ENCODE measurements at places on chromosomes 1 and 21.

DNA sequence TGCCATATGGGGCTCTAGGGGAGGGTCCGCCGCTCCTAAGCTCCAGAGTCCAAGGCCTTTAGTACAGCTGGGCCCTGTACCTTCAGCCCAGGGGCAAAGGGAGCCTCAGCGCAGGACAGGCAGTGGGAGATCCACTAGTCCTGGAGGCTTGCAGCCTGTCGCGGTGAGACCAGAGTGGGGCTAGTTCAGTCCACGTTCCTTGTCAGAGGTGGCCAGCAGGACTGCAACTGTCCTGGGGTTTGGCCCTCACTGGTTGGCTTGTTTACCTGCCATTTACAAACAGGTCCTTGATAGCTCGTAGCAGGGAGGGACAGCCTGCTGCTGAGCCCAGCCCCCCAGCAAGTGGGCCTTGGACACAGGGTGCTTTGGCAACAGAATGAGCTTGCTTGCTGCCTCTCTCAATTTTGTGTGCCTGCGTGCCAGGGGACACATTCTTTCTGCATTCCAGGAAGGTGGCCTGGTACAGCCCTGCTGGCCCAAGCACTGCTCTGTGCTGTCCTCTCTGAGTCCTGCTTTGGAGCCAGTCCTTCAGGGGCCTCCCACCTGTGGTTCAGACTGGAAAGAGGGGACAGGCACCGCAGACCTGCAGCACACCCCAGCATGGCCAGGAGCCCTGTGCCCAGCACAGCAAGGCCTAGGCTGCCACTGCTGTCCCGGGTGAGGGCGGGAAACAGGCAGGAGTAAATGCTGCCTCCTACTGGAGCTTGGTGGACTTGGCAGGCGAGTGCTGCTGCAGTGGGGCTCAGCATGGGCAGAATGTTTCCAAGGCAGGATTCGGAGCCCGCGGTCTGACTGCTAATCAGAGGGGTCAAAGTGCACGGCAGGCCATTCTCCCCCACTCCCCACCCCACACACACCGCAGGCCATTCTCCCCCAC, 15.2 kb downstream of the H6PD start:
- DNase-seq: no peak

- no peak for DNase-seq
These were observed 14.6 kb downstream of the STMN1 start for GRCh38 chr1:25891606-25892005.

DNA sequence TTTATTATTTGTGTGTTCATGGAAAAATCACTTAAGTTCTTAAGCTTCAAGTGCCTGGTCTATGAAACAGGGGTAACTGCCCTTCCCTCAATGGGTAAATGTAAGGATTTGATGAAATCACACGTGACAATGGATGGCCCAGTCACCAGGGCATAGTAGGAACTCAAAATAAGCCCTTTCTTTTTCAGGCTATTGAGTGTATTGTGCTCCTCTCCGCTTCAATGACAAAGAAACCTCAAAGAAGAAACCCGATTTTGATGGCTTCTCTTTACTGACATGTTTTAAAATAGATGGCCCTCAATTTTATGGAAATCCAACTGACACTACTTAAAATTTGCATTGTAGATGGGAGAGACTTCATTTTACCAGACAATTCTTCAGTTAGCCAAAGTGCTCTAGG, 543.5 kb downstream of the OMA1 start:
- DNase-seq: no peak

DNA sequence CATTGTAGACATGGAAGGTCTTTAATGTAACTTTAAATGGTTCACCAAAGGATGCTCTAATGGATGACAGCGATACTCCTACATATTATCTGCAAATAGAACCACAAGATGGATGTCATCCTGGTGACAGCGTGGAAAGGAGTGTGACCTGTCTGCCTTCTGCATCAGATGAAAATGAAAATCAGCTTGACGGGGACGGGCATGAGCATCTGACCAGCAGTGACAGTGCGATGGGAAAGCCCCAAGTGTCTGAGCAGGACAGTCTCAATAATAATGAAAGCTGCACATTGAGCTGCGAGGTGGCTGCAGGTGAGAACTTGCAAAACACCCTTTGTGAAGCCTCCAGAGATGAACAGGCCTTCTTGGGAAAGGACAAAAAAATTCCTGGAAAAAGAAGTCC, 25.2 kb downstream of the CNST start:
- DNase-seq: no peak

DNA sequence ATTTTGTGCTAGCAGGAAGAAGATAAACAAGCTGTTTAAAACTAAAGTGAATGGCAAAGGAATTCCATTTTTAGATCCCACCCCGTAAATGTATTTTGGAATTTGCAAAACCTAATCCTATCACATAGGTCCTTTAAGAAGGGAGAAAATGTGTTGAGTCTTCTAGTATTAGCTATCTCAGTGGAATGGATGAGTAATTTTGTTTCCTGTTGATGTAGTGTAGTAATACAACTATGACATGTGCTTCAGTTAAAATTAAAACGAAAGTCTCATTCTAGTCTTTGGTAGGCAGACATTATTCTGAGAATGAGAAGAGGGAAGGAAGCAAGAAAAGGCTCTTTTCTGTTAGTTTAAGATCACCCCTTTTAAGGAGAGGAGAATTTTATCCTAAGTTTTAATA, 265.9 kb upstream of the C1orf105 start:
- no peak for DNase-seq

DNA sequence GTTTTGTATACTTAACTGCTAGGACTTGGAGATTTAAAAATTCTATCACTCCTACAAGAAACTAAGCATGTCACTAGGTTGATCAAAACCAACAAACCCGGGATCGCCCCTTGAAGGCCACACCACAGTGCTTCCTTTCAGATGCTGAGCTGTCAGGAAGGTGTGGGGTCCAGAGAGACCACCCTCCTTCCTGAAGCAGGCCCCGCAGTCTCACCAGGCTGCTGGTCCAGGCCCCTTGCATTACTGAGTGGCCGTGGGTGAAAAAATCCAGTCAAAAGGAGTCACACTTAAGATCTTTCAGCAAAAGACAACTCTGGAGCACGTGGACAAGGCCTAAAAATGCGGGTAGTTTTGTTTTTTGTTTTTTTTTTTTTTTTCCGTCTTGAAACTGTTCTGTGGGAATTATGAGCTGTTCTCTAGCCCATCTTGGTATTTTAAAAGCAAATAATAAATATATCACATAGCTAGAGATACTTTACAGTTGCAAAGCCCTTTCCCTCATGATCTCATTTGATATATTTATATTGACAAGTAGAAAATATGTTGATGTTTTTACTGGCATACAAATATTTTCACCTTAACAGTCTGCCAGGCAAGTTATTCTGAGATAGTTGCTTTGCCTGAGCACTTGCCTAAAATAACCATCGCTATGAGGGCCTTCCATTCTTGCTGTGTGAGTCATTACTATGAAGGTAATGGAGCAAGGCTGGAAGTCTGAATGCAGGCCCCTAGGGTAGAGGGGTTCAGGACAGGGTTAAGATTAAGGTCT, 73.1 kb upstream of the EDEM3 start:
- no peak for DNase-seq

DNA sequence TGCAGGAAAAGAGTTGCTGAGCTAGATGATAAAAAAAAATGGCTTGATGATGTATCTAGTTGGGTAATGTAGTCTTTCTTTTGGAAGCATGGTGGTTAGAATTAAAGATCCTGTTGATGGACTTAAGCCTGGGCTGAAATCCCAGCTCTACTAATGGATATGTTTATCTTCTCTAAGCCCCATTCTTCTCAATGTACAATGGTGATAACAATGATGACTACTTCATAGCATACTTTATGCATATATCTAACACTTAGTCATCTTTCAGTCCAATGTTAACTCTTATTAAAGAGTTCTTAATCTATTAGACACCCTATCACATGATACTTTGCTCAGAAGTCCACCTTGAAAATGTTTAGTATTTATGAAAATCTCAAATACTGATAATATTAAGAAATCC, 189.5 kb downstream of the PLA2G4A start:
- no peak for DNase-seq

DNA sequence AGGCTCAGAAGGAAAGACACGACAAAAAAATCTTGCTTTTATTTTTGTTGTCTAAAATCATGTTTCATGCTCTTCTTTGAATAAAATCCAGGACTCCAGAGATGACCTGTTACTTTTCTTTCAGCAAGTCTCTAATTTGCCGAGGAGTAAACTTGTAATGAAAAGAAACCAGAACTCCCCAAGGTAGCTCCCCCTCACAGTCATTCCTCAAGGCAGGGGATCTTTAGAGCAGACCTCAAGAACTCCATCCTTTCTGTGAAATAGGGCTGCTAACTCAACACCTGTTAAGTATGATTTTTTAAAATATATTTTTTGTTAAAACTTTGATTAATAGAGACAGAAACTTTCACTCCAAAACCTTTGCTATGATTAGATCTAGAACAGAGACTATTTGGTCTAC, 82.7 kb upstream of the ABCD3 start:
- DNase-seq: no peak

DNA sequence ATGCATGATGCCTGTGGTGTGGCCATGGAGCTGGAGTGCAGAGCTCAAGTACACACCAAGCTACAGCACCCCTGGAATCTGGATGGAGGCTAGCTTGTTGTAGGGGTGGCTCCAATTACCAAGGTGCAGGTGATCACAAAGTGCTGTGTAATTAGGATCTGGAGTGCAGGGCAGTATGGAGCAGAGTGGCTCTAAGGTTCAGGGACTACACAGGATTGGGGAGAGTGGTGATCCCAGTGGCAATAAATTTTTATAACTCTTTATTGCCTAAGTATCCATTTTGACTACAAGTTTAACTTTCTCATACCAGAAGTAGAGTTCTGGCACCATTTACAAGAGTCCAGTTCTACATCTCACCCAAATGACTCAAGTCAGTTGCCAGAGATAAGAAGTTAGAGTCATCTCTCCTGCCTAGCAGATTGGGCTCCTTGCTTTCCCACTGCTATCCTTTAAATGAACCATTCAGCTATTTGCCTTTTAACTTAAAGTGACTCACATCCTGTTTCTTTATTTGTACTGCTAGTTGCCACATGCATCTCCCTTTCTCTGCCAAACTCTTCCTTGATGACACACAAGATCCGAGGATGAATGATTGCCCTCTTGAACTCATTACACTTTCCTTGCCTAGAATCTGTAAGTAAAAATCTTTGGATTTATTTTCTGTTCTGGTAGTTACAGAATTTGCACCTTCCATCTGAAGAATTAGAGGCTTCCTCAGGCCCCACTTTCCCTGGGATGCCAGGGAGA, 427.2 kb downstream of the KCNT2 start:
- DNase-seq: no peak

- DNase-seq: no peak
These were observed 71.1 kb downstream of the NIBAN1 start for GRCh38 chr1:184903111-184903692.

DNA sequence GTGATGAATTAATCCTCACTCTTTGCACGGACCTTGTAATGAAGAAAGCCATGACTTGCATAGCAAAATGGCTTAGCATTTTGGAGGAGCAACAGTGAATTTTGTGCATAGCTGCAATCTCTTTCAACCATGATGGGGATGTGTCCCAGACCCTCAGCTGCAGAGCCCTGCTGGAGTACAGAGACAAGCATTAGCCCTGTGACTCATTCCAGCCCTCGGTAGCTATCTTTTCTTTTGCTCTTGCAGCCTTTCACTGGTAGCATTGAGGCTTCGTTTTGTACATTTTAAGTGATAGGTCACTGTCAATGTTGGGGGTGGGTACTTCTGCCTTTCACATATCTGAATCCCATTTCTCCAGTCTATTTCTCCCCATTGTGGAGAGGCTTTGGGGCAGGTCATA, 58.4 kb downstream of the SLC35F3 start:
- DNase-seq: no peak

- no peak for DNase-seq
These were observed 6.7 kb downstream of the KHDRBS1 start for GRCh38 chr1:32020339-32020738.

- DNase-seq: no peak
These were observed 106.9 kb downstream of the ZNF281 start for GRCh38 chr1:200302921-200303290.

GRCh38 chr1:62417351-62417999, 19.4 kb upstream of the USP1 start:
- no peak for DNase-seq

- no peak for DNase-seq
These were observed 168.8 kb upstream of the PLXNA2 start for GRCh38 chr1:208413006-208413405.

- DNase-seq: no peak
These were observed 1.3 kb upstream of the LDLRAP1 start for GRCh38 chr1:25541889-25542658.

- DNase-seq: no peak
These were observed 31.6 kb downstream of the SMYD2 start for GRCh38 chr1:214312530-214313051.

DNA sequence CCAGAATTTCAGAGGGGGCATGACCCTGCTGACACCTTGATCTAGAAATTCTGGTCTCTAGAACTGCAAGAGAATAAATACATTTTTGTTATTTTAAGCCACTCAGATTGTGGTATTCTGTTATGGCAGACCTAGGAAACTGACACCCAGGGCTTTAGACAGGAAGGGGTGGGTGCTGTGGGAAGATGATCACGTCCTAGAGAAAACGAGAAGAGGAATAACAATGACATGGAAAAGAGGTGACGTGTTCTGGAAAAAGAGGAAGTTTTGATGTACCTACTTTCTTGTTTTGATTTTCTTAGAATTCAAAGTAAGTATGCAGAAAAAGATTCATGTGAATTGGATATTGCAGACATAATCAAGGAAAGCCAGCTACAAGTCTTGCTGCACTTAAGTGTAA, 232.9 kb upstream of the RUNX1 start:
- DNase-seq: no peak

DNA sequence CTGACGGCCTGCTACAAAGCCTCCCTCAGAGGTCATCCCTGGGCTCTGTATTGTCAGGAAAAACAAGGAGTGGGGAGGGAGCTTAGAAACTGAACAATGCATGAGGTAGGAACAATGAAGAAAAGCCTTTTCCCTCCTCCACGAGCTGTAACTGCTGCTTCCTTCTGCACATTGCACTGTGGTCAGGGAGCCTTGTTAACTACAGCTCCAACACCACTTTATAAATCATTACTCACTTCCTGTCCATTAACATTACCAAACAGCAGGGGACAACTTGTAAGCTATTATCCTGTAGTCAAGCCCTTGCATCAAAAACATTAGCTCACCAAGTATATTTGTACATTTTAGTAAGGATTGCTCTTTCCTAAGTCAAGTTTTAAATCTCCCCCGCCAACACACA, 336.0 kb upstream of the NR5A2 start:
- no peak for DNase-seq

GRCh38 chr1:1510912-1511532, 940 bp upstream of the ATAD3A start:
- no peak for DNase-seq

DNA sequence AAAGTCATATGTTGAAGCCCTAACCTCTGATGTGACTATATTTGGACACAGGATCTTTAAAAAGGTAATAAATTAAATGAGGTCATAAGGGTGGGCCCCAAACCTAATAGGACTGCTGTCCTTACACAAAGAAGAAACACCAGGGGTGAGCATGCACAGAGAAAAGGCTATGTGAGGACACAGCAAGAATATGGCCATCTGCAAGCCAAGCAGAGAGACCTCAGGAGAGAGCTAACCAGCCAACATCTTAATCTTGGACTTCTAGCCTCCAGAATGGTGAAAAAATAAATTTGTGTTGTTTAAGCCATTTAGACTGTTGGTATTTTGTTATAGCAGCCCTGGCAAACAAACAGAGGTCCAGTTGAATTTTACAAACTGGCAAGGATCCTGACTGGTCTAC, 223.9 kb downstream of the LTN1 start:
- no peak for DNase-seq
